Activated naive CD4-positive, alpha-beta T cell treated with anti-CD3 and anti-CD28 coated beads, Interleukin-2, amount 50 U/mL, for 16 hours (primary cell): ENCODE measurements at places on chromosomes 7 and 10.

DNA sequence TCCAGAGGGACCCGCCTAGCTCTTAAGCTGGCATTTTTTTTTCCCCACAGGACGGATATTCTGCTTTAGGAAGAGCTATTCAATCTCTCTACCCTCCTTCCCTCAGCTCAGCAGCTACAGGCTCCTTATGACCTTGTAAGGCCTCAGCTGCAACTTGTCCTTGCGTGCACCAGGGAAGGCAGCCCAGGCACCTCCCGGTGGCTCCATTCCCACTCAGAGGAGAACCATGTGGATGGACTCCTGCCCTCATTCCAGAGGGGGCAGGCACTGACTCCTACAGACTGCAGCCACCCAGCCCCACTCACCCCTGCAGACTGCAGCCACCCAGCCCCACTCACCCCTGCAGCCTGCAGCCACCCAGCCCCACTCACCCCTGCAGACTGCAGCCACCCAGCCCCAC is 73.7 kb downstream of the ITIH5 start:
- no peak for DNase-seq

DNA sequence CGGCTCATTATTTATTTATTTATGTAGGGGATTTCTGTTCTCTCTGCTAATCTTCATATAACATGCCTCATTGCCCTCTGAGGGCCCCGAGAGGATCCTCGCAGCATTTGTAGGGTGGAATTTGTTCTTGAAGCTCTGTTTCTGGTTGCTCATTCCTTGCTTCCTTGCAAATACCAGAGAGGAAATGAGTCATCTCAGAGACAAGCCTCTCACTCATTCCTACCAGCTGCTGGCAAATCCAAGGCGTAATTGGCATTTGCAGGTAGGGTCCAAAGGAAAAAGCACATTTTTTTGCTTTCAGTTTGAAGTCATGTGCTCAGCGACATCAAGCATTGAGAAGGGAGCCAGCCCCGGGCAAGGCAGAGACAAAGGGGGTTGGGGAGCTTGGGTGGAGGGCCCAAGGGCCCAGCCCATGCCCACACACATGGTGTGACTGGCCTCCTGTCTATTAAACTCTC is 501.6 kb downstream of the GALNT17 start:
- no peak for DNase-seq

GRCh38 chr7:99422625-99423024 is 13.9 kb downstream of the BUD31 start:
- DNase-seq = no peak

DNA sequence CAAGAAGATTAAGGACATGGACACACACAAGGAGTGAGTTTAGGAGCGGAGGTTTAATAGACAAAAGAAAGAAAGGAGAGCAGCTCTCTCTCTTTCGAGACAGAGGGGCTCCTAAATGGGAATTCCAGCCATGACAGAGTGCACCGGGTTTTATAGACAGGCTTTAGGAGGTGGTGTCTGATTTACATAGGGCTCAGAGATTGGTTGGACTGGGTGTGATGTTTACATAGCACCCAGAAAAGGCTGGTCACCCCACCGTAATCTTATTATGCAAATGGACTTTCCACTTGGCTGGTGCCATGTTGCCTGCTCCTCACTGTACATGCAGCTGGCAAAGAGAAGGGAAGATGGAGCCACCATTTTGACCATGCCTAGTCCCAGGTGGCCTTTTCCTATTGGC is 28.4 kb upstream of the MRC1 start:
- no peak for DNase-seq

DNA sequence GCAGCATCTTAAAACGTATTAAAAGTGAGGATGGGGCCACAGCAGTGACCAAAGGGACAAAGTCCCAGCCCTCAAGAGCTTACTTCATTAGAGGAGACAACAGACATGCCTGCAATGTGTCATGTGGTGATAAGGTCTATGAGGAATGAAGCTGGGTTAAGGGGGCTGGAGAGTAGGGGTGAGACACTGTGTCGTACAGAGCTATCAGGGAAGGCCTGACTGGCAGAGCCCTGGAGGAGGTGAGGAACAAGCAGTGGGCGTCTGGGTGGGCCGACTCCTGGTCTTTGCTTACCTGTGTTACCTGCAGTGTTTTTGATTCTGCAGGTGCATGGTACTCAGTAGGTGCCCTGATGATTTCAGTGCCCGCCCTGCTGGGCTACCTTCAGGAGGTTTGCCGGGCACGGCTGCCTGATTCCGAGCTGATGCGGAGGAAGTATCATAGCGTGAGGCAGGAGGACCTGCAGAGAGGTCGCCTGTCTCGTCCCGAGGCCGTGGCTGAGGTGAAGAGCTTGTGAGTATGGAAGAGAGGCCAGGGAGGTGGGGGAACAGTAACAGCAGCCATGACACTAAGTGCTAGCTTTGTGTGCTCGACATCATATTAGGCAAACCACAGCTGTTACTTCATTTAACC is 7.6 kb downstream of the ZFYVE27 start:
- DNase-seq = no peak

DNA sequence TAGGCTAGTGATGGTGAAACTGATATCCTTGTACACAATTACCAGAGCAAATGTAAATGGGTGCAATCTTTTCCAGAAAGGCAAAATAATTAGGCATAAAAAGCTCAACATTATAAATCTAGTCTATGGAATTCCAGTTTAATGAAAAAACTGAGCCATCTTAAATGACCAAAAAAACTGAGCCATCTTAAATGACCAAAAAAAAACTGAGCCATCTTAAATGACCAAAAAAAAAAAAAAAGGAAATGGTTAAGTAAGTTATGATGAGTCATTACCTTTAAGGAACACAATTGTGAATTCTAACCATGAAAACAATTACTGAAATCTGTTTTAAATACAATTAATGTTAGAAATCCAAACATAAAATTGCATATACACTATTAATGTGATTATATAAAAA is 25.3 kb downstream of the USP6NL start:
- DNase-seq = no peak
